EL (cell line): ENCODE measurements at places on chromosomes 4 and X.

DNA sequence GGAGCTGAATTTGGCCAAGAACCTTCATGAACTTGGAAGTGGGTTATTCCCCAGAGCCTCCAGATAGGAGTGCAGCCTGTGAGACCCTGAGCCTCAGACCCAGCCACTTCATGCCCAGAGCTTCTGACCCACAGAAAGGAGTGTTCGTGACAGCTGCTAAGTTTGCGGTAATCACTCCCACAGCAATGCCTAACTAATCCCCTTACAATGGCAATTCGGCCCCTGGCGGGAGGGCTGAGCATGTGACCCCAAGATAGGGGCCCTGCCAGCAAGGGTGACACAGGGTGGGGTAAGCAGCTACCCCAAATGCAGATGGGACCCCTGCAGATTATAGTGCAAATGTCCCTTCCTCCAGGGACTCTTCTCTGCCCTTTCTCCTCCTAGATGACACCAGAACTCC lies 22.5 kb downstream of the PNMA6E start:
- no peak for DNase-seq

DNA sequence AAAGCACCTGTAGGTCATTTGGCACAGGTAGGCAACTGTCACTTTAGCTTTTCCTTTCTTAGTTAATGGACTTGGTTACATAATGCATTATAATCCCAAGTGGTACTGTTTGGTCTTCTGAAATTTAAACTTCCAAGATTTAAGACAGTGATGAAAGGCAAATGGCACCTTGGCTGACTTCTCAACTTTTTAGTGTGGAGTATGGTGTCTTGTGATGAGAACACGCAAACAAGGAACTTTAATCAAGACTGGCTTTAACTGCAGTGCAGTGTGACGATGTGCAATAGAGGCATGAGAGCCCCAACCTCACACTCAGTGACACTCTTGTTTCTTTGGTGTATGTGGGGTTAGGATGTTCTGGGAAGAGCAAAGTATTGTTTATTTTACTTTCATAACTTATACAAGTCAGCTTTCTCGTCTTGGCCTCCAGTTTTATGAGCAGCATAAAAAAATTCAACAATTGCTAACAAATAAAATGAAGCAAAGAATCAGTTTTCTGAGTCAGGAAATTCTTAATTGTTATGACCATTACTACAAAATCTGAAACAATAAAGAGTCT lies 171.9 kb downstream of the MAD2L1 start:
- DNase-seq = no peak

- peak; percentile 13 for DNase-seq
These were observed 33.8 kb downstream of the LONRF3 start for GRCh38 chrX:119008110-119008744.

- DNase-seq = no peak
These were observed 137.7 kb upstream of the ZIC3 start for GRCh38 chrX:137428221-137428661.

- no peak for DNase-seq
These were observed 127.9 kb downstream of the ZNF330 start for GRCh38 chr4:141348573-141348972.

DNA sequence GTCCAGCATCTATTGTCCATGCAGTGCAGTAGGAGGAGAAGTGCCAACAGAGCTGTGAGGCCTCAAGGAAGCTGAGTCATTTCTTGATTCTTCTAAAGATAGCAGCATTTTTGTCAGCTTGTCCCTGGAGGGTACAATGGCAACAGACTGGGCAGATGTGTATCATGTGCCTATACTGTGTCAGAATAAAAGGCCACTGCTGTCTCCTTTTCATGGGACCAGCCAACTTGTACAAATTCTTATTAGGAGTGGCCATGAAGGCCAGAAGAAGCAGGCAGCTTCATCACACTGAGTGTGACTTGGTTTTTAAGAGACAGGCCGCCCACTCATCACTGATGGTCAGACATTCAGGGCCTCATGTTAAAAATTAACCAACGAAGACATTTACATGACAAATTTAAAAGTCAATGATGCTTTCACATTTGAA lies 185.0 kb upstream of the FAM241A start:
- DNase-seq = peak; percentile 70

DNA sequence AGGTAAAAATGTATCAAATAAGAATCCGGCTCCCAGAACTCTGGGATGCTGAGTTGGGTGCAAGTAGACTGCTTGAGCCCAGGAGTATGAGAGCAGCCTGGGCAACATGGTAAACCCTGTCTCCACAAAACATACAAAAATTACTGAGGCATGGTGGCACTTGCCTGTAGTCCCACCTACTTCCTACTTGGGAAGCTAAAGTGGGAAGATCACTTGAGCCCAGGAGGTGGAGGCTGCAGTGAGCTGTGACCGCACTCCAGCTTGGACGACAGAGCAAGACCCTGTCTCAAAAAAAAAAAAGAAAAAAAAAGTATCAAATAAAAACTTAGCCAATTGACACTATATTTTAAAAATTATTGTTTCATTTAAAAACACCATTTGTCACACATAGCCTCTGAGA lies 84.4 kb downstream of the FBXW7 start:
- no peak for DNase-seq

- no peak for DNase-seq
These were observed 64.1 kb downstream of the PARM1 start for GRCh38 chr4:74996996-74997395.

GRCh38 chr4:7031558-7032449 lies 11.4 kb upstream of the TADA2B start:
- no peak for DNase-seq

DNA sequence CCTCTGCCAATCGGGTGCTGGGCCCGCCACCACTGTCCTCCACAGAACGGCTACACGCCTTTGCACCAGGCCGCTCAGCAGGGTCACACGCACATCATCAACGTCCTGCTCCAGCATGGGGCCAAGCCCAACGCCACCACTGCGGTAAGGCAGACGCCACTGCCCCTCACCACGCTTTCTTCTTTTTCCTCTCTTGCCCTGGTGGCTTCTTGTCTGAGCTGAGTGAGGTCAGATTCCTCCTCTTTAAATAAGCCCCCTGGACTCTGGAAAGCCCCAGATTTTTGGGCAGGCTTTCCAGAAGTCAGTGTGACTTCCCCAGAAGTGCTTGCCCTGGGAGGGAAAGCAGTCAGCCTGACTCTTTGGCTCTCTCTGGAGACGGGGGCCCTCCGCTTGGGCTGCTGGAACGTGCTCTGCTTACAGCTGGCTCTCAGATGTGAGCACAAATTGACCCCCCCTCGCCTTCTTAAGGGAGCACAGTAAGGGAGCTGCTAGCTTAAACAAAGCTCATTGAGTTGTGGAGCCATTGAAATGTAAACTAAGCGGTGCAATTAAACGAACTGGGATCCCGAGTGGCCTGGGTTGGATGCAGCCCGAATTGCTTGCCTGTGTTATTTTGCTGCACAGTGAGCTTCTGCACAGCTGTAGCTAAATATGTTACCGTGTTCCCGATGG lies 243.1 kb downstream of the ANK2 start:
- peak; percentile 2 for DNase-seq

DNA sequence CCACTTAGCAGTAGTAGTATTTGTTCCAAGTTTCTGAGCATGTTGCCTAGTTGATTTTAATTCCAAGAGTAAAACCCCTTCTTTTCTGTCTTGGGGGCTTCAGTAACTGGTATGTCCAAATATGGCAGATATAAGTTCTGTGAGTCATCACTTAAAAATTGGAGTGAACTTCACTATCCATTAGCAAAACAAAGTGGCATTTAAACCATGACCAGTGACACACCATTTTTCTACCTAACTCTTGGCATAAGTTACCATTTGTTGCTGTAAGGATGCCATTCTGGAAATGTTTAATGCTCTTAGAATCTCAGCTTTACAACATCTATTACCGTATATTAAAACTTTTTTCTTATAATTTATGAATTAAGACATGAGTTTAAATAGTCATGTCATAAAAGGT lies 102.0 kb downstream of the CBR4 start:
- DNase-seq = peak; percentile 79

GRCh38 chr4:13957871-13958270 lies 330.3 kb upstream of the BOD1L1 start:
- DNase-seq = no peak

GRCh38 chrX:1464971-1465285 lies 12.2 kb upstream of the ASMTL start:
- DNase-seq = no peak

DNA sequence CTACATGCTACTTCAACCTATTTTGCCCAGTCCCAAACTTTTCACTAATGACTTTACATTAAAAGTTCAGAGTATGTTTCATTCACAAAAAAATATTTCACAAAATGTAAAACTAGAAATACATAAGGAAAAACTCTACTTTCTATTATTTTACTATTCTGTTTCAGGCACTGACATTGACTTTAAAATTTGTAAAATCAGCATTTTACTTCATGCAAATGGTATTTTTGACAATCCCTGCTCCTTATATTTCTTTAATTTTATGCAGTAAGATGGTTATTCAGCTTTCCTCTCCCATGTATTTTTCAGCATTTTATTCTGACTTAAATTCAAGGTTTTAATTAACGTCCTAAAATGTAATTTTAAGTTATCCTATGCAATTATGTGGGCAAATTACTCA lies 178.5 kb downstream of the COL25A1 start:
- no peak for DNase-seq

- no peak for DNase-seq
These were observed 102.2 kb upstream of the NKX1-1 start for GRCh38 chr4:1508161-1509160.

DNA sequence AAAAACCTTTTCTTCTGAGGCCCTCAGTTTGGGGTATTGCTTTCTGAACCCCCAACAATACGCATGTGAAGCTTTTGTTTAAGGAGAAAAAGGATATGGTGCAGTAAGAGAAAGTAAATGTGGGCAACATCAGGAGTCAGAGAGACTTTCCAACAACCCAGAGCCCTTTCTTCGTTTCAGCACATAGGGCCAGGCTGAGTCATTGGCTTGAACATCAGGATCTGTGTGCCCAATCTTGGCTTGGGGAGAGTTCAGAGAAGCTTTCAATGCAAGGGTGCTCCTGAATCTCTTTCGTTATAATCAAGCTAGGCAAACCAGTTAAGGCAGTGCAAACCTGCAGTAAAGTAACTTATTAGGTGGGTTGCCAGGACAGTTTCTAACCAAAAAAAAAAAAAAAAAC lies 191.2 kb downstream of the FRMPD4 start:
- DNase-seq = peak; percentile 18

- no peak for DNase-seq
These were observed 75.6 kb downstream of the SOWAHB start for GRCh38 chr4:76822303-76822702.

GRCh38 chr4:71680706-71681105 lies 103.2 kb downstream of the GC start:
- DNase-seq = peak; percentile 53

DNA sequence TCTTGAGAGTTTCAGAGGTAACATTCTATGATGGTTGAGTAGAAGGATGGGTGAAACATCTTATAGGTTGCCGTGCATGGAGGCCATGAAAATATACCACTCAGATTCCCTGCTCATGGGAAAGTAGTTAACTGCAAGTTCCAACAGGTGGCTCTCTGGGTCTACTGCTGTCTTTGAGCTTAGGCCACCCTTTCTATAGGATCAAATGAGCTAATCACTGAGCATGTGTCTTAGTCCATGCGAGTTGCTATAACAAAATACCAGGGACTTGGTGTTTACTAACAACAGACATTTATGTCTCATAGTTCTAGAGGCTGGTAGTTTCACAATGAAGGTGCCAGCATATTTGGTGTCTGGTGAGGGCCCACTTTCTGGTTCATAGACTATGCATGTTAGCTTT lies 144.8 kb upstream of the UNC5C start:
- DNase-seq = no peak

DNA sequence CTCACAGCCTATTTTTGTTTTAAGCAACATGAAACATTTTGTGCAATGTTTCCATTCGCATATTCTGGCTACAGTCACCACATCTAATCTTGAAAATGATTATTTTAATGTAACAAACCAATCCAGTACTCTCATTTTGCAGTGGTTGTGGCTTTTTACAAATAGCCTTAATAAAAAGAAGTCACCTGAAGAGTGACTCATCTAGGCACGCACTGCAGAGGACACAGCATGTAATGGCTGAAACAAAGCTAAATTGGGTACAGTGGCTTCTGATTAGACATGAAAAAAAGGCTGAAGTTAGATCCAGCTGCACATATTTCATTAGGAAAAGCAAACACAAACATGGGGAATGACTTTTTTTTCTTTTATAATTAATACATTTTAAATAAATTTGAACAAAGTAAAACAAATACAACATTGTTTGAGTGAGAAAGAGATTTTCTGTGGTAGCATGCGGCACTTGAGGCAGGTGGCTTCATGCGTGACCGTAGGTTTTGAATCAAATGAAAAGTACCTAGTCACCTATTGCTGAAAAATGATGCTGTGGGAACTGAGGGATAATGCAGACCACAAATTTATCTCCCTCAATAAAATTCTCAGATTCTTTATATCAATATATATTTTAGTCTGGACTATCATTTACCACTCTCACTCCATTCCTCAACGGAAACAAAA lies 240.8 kb upstream of the DDX53 start:
- no peak for DNase-seq
